T-helper 2 cell (primary cell): ENCODE measurements at places on chromosomes 3 and 15.
A peak's percentile ranks its signal among the peaks of the same experiment; 100 is the strongest.

GRCh38 chr15:40691737-40692136, 3.2 kb upstream of the RAD51 start:
- DNase-seq, result no peak

- DNase-seq, result no peak
These were observed 34.0 kb upstream of the SH3GL3 start for GRCh38 chr15:83413054-83413719.

DNA sequence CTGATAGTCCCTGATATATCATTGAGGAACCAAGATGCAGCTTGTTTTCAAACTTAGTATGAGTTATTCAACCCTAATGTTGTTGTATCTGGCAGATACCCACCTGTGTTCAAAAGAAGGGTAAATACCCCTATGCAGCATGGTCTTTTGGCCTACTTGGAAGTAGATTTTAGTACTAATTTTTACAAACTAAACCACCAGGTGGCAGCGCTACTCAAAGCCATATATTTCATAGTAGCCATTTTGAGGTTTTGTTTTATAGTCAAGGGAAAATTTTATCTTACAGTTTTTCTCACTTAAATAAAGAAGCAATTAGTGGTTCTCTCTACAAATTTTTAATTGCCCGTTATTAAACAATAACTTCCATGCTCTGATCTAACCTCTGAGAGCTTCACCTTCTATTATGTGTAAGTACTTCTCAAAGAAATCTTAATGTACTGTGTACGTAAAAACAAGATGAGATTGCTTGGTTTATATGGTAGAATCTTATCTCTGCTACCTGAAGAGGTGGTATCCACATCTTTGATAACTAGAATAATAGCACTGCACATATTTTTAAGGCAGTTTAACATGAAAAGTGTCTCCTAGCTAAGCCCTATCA, 31.5 kb upstream of the MLF1 start:
- DNase-seq, result peak; percentile 54

DNA sequence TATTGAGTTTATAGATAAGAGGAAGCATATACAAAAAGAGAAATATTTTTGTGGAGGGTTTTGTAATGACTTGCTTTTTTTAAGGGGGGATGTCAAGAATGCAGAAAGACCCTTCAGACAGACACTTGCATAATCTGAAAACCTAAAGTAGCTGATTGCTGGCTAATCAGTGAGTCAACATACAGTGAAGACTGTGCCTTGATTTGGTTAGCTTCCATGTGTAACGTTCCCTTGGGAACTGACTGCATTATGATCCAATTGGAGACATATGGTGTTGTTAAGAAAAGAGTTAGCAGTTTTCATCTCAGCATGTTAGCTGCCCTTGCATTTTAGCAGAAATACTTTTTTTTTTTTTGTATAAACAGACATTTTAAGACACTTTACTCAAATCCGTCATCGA, 483.2 kb downstream of the RBMS3 start:
- no peak for DNase-seq

DNA sequence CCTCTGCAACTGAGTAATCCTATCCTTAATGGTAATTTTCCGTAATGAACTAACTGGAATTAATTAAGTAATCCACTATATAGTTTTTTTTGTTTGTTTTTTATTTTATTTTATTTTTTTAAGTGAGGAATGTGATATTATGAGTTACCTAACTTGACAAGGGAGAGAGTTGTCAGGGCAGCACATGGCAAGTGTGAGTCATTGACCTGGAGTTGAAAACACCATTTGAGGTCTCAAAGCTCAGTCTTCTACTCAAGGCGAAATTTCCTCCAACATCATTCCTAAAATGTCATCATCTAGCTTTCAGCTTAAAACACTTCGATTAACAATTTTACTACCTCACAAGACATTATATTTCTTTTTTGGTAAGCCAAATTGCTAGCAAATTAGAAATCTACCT, 87.8 kb downstream of the NECTIN3 start:
- DNase-seq, result no peak

- DNase-seq, result no peak
These were observed 36.1 kb upstream of the ACKR4 start for GRCh38 chr3:132561003-132561402.

GRCh38 chr3:17755836-17756235, 13.4 kb upstream of the TBC1D5 start:
- peak; percentile 48 for DNase-seq

DNA sequence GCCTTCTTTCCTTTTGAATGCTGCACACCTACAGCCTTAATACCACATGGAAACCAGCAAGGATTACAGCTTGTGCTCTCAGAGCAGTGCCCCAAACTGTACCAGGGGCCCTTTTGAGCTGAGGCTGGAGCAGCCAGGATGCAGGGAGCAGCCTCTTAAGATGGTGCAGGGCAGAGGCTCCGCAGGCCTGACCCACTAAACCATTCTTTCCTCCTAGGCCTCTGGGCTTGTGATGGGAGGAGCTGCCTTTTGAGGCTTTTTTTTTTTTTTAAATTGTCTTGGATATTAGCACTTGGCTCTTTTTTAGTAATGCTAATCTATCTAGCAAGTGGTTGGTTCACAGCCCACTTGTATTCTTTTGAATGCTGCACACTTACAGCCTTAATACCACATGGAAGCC, 37.7 kb downstream of the PFN2 start:
- DNase-seq, result no peak
